ENCODE measurements at places on chromosomes 6 and 20.

DNA sequence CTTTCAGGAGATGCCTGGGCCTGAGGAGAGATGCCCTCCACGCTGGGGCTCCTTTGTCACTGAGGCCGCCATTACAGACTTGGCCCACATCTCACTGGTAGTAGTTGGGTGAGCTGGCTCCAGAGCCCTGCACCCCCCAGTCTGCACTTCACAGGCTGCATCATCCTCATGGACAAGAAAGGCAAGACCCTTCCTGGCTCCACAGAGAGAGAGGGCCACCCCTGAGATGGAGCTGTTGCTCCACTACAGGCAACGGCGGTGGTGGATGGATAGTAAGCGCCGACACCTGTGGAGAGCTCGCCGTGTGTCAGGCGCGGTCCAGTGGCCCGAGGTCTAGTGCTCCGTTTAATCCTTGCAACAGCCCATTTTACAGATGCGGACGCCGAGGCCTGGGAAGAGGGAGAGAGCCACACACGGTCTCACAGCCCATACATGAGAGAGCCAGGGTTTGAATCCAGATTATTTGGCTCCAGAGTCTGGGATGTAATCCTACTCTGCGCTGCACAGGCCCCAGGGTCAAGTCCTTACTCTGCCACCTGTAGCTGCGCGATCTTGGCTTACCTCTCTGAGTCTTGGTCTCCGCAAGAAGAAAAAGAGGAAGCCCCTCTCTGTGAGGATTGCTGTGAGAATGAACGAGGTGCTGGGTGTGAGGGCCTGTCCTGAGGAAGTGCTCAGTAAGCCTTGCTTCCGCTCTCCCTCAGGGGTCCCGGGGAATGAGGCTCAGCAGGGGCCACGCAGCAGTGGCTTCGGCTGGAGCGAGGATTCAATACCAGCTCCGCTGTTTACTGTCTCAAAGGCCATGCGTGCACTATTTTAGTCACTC lies 34.5 kb downstream of the SPDEF start:
- no peak for DNase-seq

DNA sequence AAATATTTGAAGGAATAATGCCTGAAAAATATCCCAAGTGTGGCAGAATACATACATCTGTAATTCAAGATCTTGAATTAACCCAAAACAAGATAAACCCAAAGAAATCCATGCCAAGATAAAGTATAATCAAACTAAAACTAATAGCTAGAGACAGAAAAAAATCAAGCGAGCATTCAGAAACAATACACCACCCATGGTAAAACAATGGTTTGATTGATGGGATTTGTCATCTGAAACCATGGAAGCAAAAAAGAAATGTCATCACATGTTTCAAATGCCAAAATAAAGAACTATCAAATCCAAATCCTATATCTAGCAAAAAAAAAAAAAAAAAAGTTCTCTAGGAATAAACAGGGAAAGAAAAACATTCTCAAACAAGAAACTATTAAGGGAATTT lies 5.1 kb upstream of the DEFB127 start:
- no peak for DNase-seq

GRCh38 chr20:22744341-22745193 lies 160.2 kb upstream of the FOXA2 start:
- no peak for DNase-seq

GRCh38 chr20:53921443-53921973 lies 148.9 kb downstream of the BCAS1 start:
- DNase-seq = no peak

DNA sequence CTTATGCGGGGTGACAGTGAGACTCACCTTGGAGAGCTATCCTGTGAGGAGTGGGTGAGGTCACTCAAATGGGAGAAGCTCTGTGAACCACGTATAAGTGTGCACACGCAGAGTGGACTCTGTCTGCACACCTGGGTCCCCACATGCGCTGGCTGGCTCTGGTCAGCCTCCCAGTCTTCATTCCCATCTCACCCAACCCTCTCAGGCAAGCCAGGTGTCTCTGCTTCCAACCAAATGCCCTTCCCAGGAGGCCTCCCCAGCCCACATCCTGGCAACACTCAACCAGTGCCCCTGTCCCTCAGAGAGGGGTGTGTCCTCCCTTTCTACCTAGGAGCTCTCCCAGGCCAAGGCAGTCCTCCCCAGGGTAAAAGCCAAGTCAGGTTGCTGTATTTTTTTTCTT lies 8.0 kb upstream of the PI16 start:
- no peak for DNase-seq

- DNase-seq = no peak
Measured at GRCh38 chr6:168264593-168265335, 54.8 kb downstream of the DACT2 start.
